GDM1 (cell line): ENCODE measurements at places on chromosomes 6 and 20.
A peak's percentile ranks its signal among the peaks of the same experiment; 100 is the strongest.

- no peak for DNase-seq
These were observed 59.1 kb downstream of the ADGRF1 start for GRCh38 chr6:46983007-46983411.

GRCh38 chr6:166494757-166495486 is 91.6 kb downstream of the RAMACL start:
- DNase-seq: no peak

GRCh38 chr6:158803733-158804143 is 15.4 kb downstream of the EZR start:
- DNase-seq: peak; percentile 56

GRCh38 chr6:104434519-104434918 is 425.2 kb downstream of the HACE1 start:
- no peak for DNase-seq

- DNase-seq: no peak
These were observed 68.2 kb downstream of the COL9A1 start for GRCh38 chr6:70234561-70235236.
